ENCODE measurements at places on chromosomes 1 and 21. TPM values are rescaled to one million over a fixed set of nuclear protein-coding genes. Genes with fewer than 3 reads are reported as not detected.

Gene GCSAML
- not detected for polyA plus RNA-seq

Gene OLFML2B
- 3.9 TPM for polyA plus RNA-seq

Gene TXNIP
- 231 TPM for polyA plus RNA-seq

Gene LAX1
- polyA plus RNA-seq = 0.03 TPM

Gene KRTAP21-2
- polyA plus RNA-seq = not detected

Gene KIF21B
- polyA plus RNA-seq = 0.10 TPM

Gene GON4L
- 25.5 TPM for polyA plus RNA-seq

Gene KPRP
- polyA plus RNA-seq = not detected

Gene TOR1AIP2
- polyA plus RNA-seq = 8.1 TPM

Gene DYNLT5
- polyA plus RNA-seq = 7.0 TPM

Gene SPRR2G
- polyA plus RNA-seq = not detected

Gene S1PR1
- polyA plus RNA-seq = 51.2 TPM

DNA sequence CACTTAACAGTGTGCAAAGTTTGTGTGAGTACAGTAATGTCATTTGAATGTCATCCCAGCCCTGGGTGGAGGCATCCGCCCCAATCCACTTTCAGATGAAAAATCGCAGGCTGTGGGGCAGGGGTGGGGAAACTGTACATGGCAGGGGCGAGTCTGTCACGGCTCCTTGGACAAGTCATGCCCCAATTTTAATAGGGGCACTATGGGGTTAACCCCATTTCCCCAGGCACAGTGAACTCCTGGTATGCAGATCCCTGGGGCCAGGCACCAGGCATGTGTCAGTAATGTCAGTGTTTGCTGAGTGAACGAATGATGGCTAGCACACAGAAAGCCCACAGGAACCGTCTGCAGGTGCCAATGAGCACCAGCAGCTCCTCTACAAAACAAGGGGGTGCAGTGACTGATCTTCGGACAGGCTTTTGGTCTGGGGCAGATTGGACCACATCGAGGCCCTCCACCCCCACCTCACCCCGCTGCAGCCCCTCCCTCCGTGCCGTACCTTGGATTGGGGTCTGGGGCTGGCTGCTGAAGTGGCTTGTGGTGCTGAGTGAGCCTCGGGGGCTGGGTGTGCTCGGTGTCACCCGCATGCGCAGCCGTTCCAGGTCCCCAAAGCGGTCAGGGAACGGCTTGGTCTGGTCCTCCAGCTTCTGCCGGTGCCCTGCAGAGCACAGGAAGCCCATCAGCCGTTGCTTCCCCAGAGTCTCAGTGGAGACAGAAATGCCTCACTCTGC lies 23.2 kb downstream of the RUNX3 start:
- DNase-seq = no peak

GRCh38 chr1:162701286-162701685 lies 69.0 kb downstream of the DDR2 start:
- no peak for DNase-seq

DNA sequence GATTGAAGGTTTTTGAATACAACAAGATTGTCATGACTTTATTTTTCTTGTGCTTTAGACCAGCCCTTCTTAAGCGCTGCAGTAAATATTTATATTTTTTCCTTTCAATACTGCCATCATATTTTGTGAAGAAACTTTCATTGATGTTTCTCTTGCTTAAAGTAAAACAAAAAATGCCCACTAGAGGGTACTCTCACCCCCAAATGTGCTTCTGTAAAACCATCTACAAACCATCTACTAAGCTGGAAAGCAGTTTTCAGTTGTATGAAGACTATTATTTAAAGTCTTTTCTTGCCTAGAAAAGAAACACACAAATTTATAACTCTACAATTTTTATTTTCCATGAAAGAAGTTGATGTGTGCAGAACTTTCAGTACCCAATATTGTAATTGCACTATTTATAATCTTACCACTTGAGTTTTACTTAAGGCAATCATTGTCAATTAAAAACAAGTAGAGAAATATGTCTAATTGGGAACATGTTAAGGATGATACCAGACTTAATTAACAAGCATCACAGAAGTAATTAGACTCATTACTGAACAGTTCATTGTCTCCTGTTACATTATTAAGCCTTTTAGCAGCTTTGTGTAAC lies 10.7 kb downstream of the LEPR start:
- no peak for DNase-seq

GRCh38 chr1:230763927-230764591 lies 16.9 kb downstream of the CAPN9 start:
- no peak for DNase-seq

DNA sequence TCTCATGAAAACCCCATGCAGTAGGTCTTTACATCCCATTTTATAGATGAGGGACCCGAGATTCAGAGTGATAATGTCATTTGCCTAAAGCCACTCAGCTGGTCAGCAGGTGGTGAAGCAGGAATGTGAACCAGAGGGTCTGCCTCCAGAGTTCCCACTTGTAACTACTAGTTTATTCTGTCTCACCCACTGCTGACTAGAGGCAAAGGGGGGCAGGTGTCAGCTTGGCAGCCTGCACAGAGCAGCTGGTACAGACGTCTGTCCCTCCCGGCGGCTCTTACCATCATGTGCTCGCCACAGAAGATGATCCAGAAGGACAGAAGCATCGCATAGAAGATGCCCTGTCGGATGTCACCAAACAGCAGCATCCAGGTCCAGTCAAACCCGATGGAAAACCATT lies 82.4 kb downstream of the WLS start:
- DNase-seq = no peak

DNA sequence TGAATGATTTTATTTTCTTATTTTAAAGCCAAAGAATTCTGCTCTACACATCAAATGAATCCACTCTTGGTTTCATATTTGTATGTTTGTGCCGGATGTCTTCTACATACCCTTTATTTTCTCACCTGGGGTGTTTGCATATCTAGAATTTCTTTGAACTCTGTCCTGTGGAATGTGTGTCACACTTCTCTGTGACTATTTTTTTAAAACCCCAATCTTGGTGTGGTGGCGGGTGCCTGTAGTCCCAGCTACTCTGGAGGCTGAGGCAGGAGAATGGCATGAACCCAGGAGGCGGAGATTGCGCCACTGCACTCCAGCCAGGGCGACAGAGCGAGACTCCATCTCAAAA lies 35.4 kb downstream of the CENPF start:
- no peak for DNase-seq

DNA sequence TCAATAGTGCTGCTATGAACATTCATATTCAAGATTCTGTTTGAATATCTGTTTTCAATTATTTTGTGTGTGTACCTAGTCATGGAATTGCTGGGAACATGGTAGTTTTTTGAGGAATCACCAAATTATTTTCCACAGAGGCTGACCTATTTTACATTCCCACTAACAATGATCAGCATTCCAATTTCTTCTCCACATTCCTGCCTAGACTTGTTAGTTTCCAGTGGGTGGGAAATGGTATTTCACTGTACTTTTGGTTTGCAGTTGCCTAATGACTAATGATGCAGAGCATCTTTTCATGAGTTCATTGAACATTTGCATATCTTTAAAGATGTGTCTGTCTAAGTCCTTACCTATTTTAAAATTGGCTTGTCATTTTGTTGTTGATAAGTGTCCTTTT lies 1182.6 kb upstream of the B3GALT2 start:
- DNase-seq = no peak

DNA sequence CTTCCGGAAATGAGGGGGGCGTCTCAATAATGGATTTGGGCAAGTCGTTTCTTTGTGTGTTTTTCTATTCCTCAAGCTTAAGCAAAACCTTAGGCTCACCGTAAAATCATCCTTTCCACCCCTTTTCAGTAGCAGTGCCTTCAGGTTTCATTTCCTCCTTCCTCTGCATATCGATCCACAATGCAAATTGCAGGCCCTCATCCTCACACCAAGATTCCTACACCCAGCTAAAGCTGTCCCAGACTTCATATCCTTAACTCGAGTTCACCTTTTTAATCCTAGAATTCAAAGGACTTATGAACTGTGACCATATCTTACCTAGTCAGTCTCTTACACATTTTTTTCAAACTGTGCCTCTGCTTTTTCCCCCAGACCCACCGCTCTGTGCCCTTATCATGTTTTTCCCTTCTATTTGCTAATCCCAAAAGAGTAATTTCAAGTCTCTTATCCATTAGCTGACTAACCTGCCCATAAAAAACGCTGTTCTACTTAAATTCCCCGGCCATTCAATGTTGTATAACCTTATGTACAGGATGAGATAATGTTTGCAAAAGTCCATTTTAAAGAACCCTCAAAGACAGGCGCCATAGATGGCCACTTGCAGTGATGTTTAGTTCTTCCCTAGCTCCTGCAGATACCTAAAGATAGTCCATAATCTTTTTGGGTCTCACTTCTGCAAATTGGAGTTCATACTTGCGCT lies 1.5 kb downstream of the AKIRIN1 start:
- no peak for DNase-seq

- DNase-seq = no peak
Measured at GRCh38 chr1:44072204-44072603, 40.9 kb upstream of the SLC6A9 start.

- DNase-seq = no peak
Measured at GRCh38 chr1:165116732-165117131, 239.8 kb downstream of the LMX1A start.

GRCh38 chr1:163162381-163162914 lies 40.3 kb downstream of the RGS5 start:
- DNase-seq = no peak

DNA sequence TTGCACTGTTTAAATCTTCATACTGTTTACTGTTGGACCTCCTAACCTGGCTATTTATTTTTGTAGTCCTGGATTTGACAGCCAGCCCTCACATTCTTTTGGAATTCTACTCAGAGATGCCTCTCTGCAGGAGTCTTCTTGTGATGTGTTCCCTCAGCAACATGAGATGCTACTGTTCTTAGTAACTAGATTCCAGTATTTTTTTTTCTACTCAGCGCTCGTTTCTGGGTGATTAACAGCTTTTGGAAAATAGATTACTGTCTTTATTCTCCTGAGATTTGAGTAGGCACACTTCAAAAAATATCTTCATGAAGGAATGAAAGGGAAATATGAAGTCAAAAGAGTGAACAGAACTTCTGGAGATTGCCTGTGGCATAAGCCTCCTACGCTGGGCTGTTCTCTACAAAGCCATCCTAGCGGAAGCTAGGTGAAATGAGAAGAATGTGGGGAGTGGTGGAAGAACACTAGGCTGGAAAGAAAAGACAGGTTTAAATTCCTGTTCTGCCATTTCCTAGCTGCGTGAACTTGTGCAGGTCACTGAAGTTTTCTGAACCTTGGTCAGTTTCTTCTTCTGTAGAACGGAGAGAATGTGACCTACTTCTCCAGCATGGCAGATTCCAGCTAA lies 75.9 kb downstream of the LRRC8C start:
- no peak for DNase-seq

DNA sequence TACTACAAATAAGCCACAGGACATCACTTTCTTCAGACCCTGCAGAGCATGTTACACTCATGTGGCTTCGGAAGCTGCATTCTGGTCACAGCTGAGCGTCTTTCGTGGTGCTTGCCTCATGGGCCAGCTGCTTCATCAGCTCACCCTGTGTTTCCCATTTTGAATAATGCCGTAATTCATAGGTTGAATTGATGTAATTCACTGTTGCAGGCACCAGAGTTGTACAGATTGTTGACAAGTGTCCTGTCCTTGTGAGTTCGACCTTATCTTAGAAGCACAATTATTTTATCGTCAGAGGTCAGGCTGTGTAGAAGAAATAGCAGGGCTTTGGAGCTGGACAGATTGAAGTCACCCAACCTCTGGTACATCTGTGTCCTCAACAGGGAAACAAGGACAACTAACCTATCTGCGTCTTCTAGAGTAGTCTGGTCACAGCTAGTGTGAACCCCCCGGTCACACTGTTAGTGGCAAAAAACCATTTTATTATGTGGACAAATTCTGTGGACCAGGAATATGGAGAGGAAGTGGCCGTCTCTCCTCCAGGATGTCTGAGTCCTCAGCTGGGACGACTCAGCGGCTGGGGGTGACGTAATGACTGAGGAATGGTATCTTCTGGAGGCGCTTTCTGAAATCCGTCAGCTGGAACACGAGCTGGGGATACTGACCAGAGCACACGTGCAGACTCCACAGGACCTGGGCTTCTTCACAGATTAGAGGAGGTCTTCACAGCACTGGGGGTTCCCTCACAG lies 17.8 kb downstream of the PKNOX1 start:
- peak; percentile 37 for DNase-seq

DNA sequence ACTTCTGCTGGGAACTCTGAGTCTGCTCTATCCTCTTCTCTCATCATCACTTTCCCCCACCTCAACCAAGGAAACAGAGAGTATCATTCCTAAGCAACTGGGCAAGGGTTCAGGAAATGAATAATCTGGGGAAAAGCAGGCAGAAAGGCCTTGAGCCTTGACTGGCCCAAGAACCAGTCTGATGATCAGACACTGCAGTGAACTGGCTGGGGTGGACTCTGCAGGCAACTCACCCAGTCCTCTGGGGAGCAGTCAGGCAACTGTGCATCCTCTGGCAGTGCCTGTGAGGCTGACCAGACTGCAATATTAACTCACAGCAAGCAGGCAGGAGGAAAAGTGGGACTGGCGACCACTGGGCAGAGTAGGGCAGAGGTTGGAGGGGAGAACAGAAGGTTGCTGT lies 991 bp downstream of the ANKRD35 start:
- DNase-seq = no peak

GRCh38 chr1:67564193-67564592 lies 120.8 kb upstream of the GADD45A start:
- DNase-seq = peak; percentile 73

- no peak for DNase-seq
Measured at GRCh38 chr1:212432272-212432660, 454 bp upstream of the NENF start.

DNA sequence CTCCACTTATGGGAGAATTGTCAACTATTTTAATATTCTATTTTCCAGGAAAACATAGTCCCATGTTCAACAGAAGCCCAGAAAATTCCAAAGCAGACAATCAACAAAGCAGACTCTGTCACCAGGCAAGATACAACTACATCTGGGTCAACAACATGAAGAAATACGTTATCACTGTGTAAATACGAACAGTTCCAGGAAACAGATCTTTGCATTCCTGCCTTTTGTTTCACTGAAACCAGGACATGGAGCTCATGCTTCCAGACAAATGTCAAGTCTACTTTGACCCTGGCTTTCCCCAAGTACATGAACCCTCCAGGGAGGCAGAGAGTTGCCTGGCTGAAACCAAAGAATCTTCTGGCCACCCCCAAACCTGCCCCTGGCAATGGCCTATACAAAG lies 106.7 kb downstream of the SETD4 start:
- no peak for DNase-seq

DNA sequence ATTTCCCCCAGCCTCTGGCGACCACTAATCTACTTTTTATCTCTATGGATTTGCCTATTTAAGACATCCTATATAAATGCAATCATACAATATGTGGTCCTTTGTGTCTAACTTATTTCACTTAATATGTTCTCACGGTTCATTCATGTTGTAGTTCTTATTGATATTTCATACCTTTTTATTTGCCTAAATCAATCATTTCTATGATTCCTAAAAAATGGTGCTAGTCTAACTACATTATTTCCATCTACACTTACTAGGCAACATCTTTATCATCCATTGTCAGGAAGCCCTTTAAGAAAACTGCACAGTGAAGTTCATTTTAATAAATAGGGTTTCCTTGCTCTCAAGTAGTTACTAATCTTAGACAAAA lies 380 bp upstream of the FBXO28 start:
- no peak for DNase-seq

- DNase-seq = no peak
Measured at GRCh38 chr1:26083208-26083607, 15.8 kb upstream of the TRIM63 start.

Data from heart right ventricle (tissue), 16 donors.